ENCODE measurements at places on chromosomes 7 and 10. TPM values are rescaled to one million over a fixed set of nuclear protein-coding genes. Genes with fewer than 3 reads are reported as not detected.

GIMAP7 gene
- total RNA-seq, result 4.8 TPM

DNA sequence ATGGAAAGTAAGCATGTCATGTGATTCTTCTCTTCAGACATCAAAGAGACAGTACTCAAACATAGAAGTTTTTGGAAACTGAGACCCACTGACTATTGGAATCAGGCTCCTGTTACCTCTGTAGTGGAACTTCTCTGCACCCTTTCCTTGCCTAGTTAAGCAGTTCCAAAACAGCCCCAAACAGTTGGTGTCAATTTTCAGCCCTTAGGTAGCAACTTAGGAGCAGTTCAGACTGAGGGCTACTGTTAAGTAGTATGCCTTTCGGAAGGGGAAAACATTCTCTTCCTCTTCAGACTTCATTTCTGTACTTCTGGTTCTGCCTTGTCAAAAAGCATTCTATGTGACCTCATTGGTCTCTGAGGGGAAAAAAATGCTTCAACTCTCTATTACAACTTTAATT, 85.7 kb downstream of the ZNF277 start:
- DNase-seq, result no peak

TNKS2 gene
- 19.3 TPM for total RNA-seq

GRCh38 chr7:158645842-158646241, 58.2 kb upstream of the PTPRN2 start:
- no peak for DNase-seq

DNA sequence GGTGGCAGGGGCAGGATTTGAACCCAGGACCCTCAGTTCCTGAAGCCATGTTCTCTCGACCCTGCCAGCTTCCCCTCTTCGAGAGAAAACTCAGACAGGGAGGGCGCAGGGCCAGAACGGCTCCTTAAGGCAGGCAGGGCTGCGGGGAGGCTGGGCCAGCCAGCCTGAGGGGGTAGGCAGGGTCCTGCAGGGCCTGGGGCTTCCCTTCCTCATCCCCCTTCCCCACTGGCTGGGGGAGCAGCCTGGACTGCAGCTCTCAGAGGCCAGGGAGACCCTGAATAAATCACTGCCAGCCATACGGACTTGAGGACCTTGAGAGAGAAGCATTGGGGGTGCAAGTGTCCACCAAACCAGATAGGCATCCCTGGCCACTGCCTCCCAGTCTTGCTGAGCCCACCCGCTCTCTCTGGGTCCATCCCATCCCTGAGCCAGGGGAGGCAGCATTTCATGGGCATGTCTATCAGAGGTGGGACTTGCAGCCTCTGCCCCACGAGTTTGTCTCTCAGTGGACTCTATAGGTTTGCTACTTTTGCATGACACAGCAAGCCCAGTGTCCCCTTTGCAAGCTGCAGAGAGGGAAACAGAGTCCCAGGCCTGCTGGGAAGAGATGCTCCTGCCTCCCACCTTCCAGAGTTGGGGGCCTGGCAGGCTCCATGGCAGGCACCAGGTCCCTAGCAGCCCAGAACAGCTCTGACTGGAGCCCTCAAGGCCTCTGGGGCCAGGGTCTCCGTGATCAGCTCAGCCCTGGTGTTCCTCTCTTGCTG, 70.9 kb downstream of the MYL10 start:
- DNase-seq, result no peak

DNA sequence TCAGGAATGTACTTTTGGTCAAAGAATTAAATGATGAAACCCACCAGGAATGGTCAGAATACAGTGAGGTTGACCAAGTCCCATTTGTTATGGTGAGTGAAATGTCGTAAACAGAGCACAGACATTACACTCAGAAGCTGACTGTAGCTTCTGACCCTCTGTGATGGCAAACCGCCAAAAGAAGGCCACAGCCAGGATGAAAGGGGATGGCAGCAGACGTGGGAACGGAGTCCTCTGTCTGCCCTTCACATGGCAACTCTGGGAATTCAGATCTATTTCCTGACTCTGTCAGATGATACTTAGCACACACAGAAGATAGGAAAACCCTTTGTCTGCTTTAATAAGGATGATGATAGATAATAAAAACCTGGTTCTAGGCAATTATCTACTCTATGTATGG, 757.1 kb downstream of the SORCS3 start:
- no peak for DNase-seq

- DNase-seq, result peak; percentile 48
Observed at GRCh38 chr10:30671026-30671616, 41.6 kb upstream of the LYZL2 start.

HOXA9 gene
- total RNA-seq, result 19.5 TPM

DNA sequence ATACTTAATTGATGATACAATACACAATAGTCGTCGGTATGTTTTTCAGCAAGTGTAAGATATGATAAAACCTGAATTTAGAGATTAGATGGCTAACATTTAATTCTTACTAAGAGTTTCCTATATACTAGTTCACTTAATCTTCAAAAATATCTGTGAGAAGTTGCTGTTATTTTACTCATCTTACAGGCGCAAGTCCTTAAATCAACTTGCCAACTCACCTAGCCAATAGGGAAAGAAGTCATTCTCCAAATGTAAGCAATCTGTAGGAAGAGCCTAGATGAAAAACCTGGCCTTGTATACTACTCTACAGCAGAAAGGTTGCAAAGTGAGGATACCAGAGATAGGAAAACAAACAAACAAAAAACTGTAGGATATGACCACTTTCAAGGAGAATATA, 10.6 kb downstream of the CD36 start:
- DNase-seq, result no peak

GRCh38 chr7:109964780-109965179, 1126.1 kb upstream of the LRRN3 start:
- no peak for DNase-seq

ELOVL3 gene
- total RNA-seq, result not detected

SPAM1 gene
- total RNA-seq, result not detected

IFIT1B gene
- total RNA-seq, result not detected

GRCh38 chr7:47609803-47610452, 28.0 kb upstream of the TNS3 start:
- DNase-seq, result no peak

- peak; percentile 54 for DNase-seq
Observed at GRCh38 chr10:88064608-88065382, 201.4 kb downstream of the PTEN start.

ATOH7 gene
- total RNA-seq, result 0.17 TPM

DNA sequence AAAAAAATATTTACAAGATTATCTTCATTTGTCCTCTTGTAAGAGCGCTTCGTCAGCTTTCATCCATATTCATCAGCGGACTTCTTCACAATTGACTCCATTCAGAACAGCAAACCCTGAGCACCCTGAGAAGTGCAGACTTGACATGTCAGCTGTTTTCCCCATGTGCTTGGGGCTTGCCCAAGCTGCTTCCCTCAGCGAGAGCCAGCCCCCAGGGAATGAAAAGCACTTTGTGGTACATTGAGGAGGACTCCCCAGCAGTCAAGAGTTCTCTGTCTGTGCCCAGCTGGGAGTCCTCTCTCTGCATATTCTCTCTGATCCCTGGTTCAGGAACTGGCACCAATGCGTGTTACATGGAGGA, 22.7 kb downstream of the HKDC1 start:
- DNase-seq, result no peak

- DNase-seq, result no peak
Observed at GRCh38 chr7:18231854-18232253, 204.2 kb upstream of the PRPS1L1 start.

USP6NL gene
- total RNA-seq, result 19.3 TPM
